Pancreas (tissue), 10 donors: ENCODE measurements at places on chromosomes 1 and 21. TPM values are rescaled to one million over a fixed set of nuclear protein-coding genes. Genes with fewer than 3 reads are reported as not detected.

HRNR gene
- total RNA-seq = not detected

TAL1 gene
- total RNA-seq = 1.0 TPM

PERM1 gene
- not detected for total RNA-seq

RAB42 gene
- total RNA-seq = 0.67 TPM

DNMT3L gene
- not detected for total RNA-seq

FMN2 gene
- total RNA-seq = 2.2 TPM

DNA sequence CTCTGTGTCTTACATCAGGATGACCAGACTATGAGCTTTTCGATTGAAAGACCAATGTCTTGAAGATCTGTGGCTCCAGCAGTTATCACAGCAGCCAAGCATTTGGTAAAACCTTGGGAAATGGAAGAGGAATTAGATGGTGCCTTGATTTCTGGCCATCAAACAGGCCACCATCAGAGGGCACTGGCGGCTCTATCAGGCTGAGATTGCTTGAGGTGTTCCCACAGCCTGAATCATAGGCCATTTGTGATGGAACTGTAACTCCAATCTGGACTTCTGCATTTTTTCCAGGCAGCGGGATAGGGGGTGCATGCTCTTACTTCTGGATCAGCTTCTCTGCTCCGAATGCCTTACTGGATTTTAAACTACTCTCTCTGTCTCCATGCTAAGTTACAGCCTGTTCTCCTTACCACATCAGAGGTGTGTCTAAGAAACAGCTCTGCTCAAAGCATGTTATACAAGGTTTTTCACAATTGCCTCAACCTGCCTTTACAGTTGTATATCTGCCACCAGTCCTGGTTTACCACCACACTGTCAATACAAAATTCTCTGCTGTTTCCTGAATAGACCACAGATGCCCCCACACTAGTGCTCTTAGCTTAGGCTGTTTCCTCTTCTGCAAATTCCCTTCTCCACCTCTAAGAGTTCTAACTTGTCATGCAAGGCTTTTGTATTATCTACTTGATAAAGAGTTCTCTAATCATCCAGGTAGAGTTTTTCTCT is 180.9 kb downstream of the PTGER3 start:
- DNase-seq = peak; percentile 33

GRCh38 chr21:37658121-37658816 is 258.0 kb downstream of the KCNJ6 start:
- no peak for DNase-seq

GRCh38 chr1:114330451-114330983 is 176.8 kb upstream of the SYT6 start:
- no peak for DNase-seq
